CD4-positive, alpha-beta T cell treated with Interleukin-4 for 4 hours (primary cell): ENCODE measurements at places on chromosomes 1 and 21.
A peak's percentile ranks its signal among the peaks of the same experiment; 100 is the strongest.

DNA sequence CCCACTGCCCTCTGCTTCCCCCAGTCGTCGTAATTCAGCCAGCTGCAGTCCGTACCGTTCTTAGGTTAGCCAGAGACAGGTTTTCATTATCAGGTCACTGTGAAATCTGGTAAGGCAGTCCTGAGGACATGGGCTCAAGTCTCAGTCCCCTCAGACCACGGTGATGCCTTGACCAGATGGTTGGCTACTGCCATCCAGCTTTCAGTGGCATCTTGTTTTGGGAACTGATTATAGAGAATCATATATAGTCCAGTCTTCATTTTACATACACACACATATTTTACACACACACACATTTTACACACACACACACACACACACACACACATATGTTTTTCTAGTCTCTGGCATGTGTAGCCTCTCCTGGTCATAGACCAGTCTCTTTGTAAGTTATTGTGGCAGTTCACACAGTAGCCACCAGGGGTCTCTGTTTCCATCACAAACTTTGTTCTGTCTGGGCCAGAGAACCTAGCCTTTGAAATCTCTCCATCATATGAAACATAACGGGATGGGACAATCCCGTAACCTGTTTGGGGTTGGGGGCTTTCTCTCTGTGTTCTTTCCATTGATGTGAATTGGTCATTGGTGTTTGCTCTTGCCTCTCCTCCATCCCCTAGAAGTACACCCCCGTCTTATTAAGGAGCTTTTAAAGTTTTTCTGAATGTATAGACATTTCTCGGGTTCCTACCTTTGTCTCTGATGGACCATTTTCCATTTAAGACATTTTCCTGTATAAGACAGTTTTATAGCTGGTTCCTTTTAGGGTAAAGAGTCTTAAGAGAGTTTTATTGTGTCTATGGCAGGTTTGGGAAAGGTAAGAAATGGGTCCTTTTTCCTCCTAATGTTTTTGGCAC, 8.4 kb upstream of the IKBKE start:
- peak; percentile 84 for DNase-seq

- no peak for DNase-seq
Observed at GRCh38 chr1:232223183-232223708, 406.7 kb downstream of the SIPA1L2 start.

GRCh38 chr1:164618202-164618564, 59.2 kb downstream of the PBX1 start:
- no peak for DNase-seq

- no peak for DNase-seq
Observed at GRCh38 chr1:7691576-7691975, 79.5 kb upstream of the VAMP3 start.

DNA sequence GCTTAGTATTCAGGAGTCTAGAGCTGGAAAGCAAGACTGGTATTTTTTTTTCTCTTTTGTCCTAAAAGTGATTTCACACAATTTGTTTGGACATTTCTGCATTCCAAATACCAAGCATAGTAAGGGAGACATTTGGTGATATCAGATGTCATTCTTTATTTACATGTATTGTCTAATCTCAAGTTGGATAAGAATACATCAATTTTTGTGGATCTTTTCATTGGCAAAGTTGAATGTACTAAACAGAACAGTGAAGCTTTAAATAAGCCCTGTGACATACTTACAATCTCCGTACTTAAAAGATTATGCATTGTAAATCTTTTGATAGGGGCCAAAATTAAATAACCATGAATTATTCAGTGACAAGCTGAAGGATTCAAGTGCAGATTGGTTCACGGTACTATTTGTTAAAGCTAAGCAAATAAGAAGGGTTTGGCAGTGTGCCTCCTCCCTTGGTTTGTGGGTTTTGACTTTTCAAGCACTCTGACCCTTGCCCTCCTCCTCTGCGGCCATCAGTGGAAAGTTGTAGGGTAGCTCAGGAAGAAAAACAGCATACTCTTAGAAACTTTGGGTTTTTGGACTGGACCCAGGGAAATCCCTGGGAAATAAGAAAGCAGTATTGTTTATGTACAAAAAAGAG, 663.7 kb downstream of the ADGRL2 start:
- DNase-seq, result no peak

- no peak for DNase-seq
Observed at GRCh38 chr21:14492931-14493330, 53.2 kb downstream of the SAMSN1 start.

- DNase-seq, result no peak
Observed at GRCh38 chr1:43066578-43066977, 105.5 kb downstream of the EBNA1BP2 start.

- DNase-seq, result no peak
Observed at GRCh38 chr1:112797224-112797623, 82.1 kb upstream of the PPM1J start.

DNA sequence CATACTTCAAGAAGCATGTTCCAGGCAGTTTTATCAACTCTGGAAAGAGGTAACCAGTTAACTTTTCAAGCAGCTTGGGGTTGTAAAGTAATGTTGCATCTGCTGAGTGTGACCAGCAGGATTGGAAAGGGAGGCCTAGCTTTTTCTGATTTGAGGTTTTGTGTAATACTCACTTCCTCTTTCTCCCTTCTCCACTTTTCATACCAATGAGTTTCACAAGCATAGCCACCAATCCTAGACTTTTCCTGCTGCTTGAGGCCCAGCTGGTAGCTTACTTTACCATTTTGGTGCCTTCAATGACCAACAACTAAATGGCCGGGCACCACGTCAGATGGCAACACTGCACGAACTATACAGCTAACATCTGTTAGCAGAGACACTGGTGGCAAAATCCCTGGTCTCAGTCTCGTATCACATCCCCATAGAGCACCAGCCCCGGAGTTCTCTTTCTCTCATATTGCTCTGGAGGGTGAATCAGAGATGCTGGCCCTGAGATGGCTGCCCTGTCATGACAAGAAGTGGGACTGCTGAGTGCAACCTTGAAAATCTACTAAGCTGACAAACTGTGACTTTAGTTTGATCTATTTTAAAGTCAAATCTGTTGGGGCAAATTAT, 14.8 kb upstream of the GPR88 start:
- no peak for DNase-seq

GRCh38 chr1:154998818-154999570, 3.6 kb upstream of the ZBTB7B start:
- DNase-seq, result peak; percentile 65

DNA sequence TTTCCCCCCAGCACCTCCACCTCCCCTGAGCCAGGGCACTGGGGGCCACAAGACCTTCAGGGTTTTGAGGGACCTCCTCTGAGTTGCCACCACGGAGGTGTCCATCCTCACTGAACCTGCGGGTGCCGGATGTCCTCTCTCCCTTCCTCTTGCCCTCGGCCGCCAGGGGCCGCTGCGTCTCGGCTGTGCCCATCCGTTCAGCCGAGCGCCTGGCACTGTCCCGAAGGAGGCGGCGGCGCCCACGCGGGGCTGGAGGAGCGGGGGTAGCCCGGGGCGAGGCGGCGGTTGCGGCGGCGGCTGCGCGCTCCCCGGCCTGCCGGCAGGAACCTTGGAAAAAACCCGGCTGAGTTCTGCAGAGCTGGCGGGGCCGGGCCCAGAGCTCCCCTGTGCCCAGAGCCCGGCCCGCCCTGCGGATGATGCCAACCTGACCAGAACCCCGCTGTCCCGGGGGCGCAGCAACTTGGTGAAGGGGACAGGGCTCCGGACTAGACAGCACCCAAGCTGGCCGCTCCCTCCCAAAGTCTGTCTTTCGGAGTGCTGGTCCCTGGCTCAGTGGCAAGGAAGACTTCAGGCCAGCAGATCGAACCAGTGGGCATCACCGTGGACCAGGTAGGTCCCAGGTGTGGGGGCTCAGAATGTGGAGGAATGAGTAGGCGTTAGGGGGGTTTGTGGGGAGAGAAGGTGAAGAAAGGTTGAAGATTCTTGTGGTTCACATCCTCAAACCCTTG, 3.7 kb upstream of the PPM1J start:
- peak; percentile 66 for DNase-seq

DNA sequence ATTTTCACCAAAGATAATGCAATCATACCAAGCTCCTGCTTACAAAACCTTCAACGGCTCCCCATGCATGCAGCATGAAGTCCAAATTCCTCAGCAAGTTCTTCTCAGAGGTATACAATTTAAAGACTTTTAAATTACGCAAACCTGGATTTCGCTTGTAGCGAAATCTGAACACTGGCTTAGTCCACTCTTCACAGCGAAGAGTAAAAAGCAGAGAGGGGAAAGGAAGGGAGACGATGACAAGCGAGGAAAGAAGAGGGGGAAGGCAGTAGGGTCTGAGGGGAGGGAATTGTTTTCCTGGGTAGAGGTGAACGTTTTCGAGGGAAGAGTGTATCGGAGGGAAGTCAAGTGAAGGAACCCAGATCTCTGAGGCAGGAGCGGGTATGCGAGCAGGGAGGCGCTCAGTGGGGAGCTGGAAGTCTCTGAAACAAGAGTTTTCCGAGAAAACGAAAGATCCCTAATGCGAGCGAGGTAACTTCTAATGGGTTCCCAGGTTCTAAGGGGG, 790 bp downstream of the TESK2 start:
- no peak for DNase-seq

DNA sequence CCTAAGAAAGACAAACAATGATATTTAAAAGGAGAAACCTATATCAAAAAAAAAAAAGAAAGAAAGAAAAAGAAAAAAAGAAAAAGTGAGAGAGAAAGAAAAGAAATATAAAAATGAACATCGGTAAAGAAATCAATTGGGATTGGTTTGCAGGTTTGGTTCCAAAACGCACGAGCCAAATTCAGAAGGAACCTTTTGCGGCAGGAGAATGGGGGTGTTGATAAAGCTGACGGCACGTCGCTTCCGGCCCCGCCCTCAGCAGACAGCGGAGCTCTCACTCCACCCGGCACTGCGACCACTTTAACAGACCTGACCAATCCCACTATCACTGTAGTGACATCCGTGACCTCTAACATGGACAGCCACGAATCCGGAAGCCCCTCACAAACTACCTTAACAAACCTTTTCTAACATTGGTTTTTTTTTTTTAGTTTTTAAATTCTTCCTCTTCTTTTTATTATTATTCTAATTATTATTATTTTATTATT, 11.7 kb downstream of the LHX9 start:
- DNase-seq, result no peak

GRCh38 chr21:15872236-15872635, 142.5 kb downstream of the USP25 start:
- no peak for DNase-seq

- no peak for DNase-seq
Observed at GRCh38 chr1:180947901-180948640, 35.4 kb downstream of the KIAA1614 start.

DNA sequence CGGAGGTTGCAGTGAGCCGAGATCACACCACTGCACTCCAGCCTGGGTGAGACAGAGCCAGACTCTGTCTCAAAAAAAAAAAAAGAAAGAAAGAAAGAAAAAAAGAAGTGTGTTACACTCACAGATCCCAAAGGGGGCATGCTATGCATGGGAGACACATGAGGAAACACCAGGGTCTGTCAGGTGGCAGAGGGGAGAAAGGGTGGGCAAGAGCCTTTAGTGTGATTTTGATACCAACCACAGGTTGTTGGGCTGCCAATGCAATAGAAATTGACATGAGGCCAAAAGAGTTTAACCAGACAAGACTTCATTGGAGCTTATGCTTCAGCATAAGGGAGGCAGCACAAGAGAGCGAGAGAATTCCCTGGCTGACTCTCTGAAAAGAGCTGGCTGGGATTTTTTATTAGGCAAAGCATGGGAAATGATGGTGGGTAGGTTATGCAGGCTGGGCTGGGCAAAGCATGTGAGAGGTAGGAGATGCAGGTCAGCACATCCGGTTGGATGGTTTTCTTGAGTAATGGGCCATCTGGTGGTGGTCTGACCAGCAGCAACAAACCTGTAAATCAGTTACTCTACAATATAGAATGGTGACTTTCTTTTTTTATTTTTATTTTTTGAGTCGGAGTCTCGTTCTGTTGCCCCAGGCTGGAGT, 11.7 kb upstream of the EXTL1 start:
- DNase-seq, result no peak
